ENCODE measurements at places on chromosomes 2 and 18.

GRCh38 chr2:30250421-30250820 lies 19.1 kb downstream of the LBH start:
- no peak for DNase-seq

- no peak for DNase-seq
Measured at GRCh38 chr2:205390866-205391265, 291.4 kb upstream of the NRP2 start.

DNA sequence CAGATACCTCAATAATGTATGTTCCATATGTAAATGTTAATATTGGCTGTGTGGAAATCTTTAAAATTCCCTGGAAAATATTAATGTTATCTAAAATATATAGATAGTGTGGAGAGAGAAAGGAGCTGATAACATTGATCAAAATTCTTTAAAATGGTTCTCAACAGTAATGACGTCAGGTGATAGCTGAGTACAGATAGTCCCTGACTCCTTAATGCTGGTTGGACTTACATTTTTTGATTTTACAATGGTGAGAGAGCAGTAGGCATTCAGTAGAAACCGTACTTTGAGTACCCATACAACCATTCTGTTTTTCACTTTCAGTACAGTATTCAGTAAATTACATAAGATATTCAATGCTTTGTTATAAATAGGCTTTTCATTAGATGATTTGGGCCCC lies 146.6 kb downstream of the GALNT3 start:
- no peak for DNase-seq

DNA sequence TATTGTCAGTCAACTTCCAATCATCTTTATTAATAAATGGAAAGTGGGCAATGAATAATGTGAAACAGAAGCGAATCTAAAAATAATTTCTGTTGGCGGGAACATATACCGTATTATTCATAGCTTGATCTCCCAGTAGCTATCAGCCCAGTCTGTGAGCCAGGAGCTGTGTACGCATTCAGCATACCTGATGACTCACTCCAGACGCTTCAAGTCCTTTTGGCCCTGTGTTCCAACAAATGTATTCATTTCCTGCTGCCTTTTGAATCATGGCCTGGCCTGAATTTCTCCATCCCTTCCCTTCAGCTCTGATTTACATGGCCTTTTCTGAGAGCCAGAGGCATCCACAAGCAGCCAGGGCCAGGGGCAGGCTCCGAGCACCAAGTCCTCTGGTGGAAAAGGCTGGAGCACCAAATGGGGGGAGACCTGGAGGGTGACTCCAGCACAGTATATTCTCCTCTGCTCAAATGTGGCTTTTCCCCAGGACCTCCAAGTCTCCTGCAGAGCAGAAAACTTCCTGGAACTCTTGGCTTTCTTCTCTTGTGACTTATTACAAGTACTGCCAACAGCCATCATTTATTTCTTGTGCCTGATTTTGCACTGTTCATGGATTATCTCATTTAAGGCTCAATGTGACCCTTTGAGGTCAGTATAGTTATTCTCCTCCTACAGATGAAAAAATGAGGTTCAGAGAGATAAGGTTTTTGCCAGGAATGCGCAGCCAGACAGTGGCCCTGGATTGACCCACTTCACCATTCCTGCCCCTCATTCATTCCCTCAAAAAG lies 108.7 kb downstream of the EN1 start:
- peak; percentile 75 for DNase-seq

GRCh38 chr2:214816008-214816533 lies 6.6 kb upstream of the BARD1 start:
- DNase-seq: no peak

DNA sequence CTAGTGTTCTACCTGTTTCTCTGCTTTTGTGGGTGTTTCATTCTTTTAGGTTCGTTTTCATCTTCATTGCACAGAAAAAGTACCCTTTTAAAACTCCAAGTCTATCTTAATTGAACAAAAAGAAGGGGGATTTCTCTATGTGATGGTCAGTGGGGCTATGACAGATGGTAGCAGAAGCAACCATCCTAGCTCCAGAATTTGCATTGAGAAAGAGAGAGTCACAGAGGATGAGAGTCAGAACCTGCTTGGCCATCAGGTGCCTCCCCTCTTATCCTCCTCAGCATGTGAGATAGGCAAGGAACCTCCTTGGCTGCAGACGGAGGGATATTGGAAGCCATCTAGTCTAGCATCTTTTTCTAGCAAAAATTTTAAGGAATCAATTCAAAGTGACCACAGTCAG lies 398.0 kb upstream of the DCC start:
- no peak for DNase-seq

DNA sequence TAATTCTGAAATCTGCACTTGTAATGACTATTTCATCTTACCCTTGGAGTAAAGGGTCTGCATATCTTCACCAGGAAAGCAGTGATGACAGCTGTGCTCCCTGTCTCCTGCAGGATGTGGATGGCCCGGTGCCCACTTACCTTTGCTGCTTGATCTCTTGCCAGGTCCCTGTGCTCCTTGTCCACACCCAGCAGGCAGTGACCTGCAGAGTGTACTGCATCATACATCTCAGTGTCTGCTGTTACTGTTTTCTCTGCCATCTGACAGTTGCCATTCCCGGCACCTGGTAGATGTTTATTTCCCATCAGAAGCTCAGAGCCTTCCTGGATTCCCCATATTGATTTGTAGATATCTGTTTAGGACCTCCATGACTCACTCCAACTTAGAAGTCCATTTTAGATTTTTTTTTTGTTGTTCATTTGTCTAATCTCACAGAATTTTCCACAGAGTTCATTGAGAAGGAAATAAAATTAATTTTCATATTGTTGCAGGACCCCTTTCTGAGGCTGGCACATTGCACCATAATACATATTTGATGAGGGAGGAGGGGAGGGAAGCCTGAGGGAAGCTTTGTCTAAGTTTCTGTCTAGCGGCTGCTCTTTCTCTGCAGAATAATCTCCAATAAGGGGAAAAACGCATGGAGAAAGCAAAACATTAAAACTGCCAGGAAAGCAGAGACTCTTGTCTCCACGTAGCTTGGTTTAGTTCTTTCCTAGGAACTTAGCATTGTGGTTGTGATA lies 697.5 kb upstream of the RAB6C start:
- no peak for DNase-seq

DNA sequence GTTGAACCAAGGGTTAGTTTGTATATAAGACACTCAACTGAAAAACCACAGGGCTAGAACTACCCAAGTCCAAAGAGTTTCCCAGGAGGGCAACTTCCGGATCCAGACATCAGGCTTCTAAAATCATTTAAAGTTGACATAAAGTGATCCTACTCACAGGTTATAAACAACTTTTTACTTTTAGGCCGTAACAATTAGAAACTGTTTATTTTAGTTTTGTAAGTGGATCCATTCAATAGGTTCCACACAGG lies 454.6 kb downstream of the MEIS1 start:
- no peak for DNase-seq

DNA sequence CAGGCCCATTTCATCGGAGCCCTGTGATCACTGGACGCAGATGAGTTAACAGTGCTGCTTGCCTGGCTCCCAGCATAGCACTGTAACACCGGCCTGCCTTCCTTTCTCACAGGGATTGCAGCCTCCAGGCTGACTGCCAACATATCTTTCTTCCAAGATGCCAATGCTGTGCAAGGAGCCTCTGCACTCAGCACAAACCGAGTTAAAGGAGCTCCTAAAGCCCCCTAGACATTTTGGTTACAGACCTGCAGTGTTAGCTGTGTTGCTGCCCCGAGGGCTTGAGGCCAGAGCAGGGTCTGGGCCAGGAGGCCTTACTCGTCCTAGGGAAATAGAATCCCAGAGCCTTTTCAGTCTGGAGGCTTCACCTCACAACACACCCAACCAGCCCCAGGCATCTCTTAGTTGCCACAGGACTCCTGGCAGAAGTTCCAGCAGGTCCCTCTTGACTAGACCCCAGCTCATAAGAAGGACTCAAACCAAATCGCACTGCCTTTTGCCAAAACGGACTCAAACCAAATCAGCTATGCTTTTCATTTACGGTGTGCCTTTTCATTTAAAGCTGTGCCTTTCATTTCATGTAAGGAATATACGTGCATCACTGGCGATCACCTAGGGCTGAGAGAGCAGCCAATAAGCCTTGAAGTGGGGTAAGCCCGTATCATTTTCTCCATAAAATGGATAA lies 58.4 kb upstream of the EML4 start:
- no peak for DNase-seq

- no peak for DNase-seq
Measured at GRCh38 chr2:186126181-186126580, 359.9 kb upstream of the ZC3H15 start.
